ENCODE measurements at places on chromosomes 5 and 9. TPM values are rescaled to one million over a fixed set of nuclear protein-coding genes. Genes with fewer than 3 reads are reported as not detected.

DNA sequence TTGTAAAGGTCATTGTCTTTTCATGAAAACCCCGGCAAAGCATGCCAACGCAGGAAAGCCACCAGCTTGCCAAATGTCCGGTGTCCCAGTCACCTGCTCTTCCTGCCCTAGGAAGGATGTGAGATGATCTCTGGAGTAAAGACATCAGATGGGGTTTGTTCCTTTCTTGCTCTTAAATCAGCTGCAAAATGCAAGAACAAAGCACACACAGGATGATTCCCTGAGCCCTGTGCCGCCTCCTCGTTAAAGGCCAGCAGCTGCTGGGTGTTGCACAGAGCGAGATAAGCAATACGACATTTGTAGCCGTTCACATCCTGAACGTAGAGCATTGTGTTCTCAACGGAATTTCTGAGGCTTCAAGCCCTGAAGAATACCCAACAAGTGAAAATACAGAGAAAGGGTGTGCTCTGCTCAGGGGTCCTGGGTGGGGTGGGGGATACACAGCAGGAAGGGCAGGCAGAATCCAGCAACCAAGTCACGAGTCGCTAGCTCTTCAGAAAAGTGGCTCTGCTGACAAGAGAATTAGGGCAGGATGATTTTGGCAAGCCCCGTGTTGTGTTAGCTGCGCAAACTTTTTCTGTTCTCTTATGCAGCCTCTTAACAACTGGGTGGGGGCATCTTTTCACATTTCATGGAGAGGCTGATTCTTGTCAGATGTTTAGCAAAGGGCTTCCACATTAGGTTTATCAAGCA is 229.2 kb upstream of the MAP3K1 start:
- DNase-seq: peak; percentile 15

GRCh38 chr5:133508331-133508730 is 104.0 kb downstream of the FSTL4 start:
- DNase-seq: no peak

Gene C1QTNF2
- not detected for total RNA-seq

GRCh38 chr5:1133108-1133507 is 21.2 kb upstream of the SLC12A7 start:
- DNase-seq: no peak

DNA sequence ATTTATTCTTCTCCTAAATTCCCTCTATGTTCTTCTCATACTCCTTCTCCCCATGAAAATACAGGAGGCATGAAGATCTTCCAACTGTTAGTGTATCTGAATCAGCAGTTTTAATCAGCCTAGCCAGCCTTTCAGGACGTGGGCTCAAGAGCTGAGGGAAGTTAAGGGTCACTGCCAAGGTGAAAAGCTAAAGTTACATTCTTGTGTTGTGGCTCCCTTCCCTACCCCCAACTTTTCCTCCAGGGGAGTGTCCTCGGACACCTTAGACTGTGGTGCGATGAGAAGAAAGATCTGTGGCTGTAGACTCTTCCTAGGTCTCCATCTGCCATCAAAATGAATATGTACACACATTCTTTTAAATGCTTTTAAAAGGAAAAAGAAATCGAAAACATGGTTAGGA is 4.2 kb downstream of the DMRT3 start:
- no peak for DNase-seq

DNA sequence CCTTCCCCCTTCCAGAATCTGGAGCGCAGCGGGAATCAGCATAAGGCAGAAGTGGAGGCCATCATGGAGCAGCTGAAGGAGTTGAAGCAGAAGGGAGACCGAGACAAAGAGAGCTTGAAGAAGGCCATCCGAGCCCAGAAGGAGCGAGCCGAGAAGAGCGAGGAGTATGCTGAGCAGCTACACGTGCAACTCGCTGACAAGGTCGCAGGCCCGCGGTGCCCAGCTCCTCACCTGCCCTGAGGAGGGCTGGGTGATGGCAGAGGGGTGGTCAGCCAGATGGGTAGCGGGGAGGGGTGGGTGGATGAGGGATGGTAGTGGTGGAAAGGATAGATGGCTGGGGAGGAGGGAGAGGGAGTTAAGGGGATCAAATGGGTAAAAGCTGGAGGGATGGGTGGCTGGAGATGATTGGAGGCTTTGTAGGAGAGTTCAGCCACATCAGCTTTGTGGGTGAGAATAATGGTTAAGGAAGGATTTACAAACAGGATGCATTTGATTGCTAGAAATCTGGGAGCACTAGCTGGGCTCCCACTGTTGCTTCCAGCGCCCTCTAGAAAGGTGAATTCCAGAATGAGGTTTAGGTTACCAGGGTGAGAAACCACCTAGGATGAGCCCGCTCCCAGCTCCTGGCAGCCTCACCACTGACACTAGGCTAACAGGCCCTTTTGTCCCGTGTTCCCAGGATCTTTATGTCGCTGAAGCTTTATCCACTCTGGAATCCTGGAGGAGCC is 19.7 kb upstream of the GLE1 start:
- no peak for DNase-seq

DNA sequence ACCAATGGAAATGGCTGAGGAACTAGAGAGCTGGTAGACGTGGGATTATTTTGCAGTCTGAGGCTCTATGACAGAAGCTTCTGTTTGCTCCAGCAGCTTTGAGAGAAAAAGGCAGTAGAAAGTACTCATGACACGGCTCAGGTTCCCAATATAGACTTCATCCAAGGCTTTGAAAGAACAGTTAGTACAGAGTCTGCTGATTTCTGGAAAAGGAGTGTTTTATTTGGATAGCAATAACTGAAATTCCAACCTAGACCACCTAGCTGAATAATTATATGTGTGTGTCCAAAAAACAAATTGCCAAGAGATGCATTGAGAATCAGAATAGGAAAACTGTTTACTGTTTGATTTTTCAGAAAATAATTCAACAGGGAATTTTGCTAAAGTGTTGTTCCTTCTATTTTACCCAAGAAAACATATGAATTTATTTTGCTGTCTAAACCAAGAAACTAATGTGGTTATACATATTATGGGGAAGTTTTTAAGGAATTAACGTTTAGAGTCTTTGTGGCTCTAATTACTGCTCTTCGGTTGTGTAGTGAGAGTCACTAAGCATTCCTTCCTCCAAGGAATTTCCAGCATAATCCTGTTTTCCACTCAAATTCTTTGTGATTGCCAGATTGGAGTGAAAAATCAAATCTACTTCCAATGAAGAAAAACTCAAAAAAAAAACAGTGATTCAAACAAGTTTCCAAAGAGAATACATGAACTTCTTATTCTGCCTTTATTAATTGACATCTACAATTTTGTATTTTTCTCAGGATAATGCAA is 18.1 kb upstream of the MTX3 start:
- no peak for DNase-seq

DNA sequence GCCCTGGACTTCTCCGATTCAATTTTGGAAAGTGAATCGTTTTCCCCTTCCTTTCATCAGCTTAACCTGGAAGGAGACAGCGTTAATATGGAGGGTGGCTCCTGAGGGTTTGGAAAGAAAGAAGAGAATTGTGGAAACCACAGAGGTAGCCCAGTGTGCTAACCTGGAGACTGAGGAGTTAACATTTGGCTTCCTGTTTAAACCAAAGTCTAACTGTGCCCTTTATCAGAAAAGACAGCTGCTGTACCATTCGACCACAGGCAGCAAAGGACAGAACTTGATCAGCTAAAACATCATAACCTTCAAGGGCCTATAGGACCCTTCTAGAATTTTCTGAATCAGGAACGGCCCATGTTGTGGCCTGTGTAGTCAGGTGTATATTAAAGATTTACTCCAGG is 735 bp downstream of the IDNK start:
- DNase-seq: no peak

- DNase-seq: no peak
These were observed 6.4 kb downstream of the ADAMTS6 start for GRCh38 chr5:65475336-65475735.

GRCh38 chr9:89961616-89962341 is 357.0 kb downstream of the GADD45G start:
- peak; percentile 23 for DNase-seq

- no peak for DNase-seq
These were observed 17.7 kb upstream of the CARTPT start for GRCh38 chr5:71701407-71701806.

GRCh38 chr5:177545487-177546257 is 8.7 kb downstream of the FAM193B start:
- DNase-seq: no peak

- DNase-seq: peak; percentile 57
These were observed 12.5 kb upstream of the SLC36A3 start for GRCh38 chr5:151315998-151316597.

Gene ELAVL2
- total RNA-seq: not detected

- DNase-seq: peak; percentile 16
These were observed 113.2 kb upstream of the RANBP3L start for GRCh38 chr5:36414869-36415282.

Gene SLC23A1
- 0.77 TPM for total RNA-seq

GRCh38 chr9:120571443-120572257 is 8.3 kb downstream of the CDK5RAP2 start:
- DNase-seq: no peak

- no peak for DNase-seq
These were observed 204.1 kb downstream of the EBF1 start for GRCh38 chr5:158895588-158895987.

Gene TMEM252
- not detected for total RNA-seq

GRCh38 chr5:146510559-146511125 is 5.3 kb downstream of the GPR151 start:
- DNase-seq: no peak

Gene MEIKIN
- total RNA-seq: not detected
